ENCODE measurements at places on chromosomes 16 and 17. TPM values are rescaled to one million over a fixed set of nuclear protein-coding genes. Genes with fewer than 3 reads are reported as not detected.

DNA sequence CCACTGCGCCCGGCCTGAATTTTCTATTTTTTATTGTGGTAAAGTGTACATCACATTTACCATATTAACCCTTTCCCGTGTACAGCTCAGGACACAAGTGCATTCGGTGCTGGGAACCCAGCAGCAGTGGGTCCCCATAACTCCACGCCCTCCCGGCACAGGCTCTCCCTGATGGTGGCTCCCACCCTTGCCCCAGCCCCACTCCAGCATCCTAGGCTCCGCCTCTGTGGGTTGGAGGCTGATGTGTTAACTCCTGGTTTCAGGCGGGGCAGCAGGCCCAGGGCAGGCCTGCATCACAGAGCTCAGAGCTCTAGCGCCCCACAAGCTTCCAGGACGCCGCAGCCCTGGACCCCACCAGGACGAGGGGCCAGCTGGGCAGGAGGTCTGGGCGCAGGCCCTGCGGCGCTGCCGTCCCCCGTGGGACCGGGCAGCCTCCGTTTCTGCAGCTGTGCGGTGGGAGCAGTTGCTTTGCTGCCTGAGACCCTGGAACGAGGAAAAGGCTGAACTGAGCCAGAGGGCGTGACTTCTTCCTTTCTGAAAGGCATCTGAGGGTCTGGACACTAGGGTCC, 19.6 kb downstream of the ZFPM1 start:
- DNase-seq: no peak

GRCh38 chr16:87407511-87408112, 15.5 kb downstream of the MAP1LC3B start:
- peak; percentile 84 for DNase-seq

DNA sequence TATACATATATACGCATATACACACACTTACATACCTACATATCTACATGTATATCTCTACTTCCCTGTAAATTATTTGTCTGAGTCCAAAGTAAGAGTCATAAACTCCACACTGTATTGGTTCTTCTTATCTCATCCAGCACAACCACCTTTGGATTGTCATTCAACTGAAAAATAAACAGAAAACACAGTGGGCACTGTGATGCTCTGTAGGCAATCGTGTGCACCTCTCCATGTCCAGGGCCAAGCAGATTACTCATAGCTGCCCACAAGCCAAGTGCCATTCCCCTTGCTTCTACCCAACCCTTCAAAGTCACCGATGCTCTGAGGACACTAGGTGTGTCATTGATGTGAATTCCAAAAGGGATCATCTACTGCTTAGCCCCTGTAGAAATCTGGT, 12.9 kb upstream of the TEKT3 start:
- no peak for DNase-seq

- no peak for DNase-seq
These were observed 54.4 kb upstream of the RCVRN start for GRCh38 chr17:9959377-9959981.

GRCh38 chr17:10121971-10122707, 76.3 kb downstream of the GAS7 start:
- no peak for DNase-seq

DNA sequence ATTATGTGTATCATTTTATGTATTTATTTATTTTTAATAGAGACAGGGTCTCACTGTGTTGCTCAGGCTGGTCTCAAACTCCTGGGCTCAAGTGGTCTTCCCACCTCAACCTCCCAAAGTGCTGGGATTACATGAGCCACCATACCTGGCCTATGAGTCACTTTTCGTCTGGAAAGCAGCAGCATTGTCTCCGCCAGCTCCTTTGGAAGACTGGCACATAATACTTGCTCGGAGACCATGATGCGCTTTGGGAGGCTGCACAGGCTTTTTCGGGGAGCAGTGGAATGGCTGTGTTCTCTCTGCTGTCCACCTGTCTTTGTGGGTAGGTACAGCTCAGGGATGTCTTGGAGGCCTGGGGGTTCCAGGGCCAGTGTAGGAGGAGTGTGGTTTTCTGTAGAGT, 102.2 kb downstream of the AATF start:
- DNase-seq: no peak

Gene CD300LB
- not detected for total RNA-seq

- DNase-seq: no peak
These were observed 30.1 kb upstream of the HAPSTR1 start for GRCh38 chr16:9061358-9061813.

- no peak for DNase-seq
These were observed 40.6 kb upstream of the HOXB13 start for GRCh38 chr17:48769009-48769675.

Gene MYL4
- 1.1 TPM for total RNA-seq

DNA sequence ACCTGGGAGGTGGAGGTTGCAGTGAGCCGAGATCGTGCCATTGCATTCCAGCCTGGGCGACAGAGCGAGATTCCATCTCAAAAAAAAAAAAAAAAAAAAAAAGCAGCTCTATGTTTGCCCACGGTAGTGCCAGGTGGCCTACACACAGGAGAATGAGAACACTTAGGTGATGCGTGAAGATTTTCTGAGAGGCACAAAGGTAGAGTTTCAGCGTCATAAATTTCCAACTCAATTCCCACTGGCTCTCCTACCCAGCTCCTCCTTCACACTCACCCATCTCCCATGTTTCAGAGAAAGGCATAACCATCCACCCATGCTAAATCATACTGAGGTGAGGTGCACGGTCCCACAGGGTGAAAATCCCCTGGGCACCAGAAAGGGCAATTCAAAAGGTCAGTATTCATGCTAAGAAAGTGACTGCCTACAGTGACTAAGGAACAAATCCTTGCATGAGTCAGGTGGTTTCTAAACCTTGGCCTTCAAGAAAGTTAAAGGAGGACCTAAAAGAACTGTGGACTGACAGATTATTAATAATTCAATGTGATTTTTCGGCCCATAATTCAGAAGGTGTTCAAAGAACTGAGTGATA, 4.8 kb downstream of the DCAKD start:
- DNase-seq: no peak

DNA sequence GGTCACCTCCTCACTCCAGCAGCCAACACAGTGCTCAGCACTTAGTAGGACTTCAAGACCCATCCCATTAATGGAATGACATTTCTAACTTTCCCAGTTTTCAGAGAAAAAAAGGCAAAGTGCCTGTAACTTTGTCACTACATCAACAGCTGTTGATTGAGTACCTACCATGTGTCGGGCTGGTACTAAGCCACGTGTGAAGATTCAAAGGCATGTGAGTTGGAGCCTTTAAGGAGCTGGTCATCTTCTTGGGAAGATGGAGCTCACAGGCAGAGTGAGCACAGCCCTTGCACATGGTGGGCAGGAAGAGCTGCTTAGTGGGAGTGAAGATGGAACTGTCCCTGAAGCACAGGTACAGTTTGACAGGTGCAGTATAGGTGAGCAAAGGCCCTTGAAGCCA, 88.6 kb downstream of the GNAO1 start:
- no peak for DNase-seq

DNA sequence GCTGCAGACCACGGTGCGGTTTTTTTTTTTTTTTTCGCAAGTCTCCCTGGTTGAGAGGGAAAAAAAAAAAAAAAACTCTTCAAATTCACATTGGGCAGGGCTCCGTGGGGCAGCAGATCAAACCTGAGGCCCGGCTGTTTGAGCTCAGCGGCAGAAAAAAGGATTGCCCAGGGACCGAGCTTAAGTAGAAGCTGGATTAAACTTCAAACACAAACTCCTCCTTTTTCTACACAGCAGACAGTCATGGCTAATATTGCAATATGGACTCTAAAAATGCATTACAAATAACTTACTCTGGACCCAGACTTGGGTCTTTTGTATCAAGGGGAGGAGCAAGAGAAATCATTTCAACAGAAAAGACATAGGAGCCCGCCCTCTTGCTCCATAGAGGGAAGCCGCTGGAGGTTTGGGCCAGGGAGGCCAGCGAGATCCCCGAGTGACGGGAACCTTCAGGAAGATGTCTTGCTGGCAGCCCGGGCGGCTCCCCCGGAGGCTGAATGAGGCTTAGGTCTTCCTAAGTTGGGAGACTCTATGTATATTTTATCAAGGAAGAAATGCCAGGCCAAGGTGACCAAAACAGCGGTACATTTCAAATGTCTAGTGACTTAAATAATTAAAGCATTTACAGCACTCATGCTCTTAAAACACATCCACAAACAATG, 167.7 kb downstream of the ZNF423 start:
- DNase-seq: no peak

Gene C17orf100
- total RNA-seq: 2.0 TPM

Gene CES4A
- total RNA-seq: 2.6 TPM

- DNase-seq: no peak
These were observed 3.5 kb upstream of the HSD17B1 start for GRCh38 chr17:42548993-42549755.

Gene SLC5A2
- not detected for total RNA-seq

Gene NGFR
- total RNA-seq: 1.7 TPM

DNA sequence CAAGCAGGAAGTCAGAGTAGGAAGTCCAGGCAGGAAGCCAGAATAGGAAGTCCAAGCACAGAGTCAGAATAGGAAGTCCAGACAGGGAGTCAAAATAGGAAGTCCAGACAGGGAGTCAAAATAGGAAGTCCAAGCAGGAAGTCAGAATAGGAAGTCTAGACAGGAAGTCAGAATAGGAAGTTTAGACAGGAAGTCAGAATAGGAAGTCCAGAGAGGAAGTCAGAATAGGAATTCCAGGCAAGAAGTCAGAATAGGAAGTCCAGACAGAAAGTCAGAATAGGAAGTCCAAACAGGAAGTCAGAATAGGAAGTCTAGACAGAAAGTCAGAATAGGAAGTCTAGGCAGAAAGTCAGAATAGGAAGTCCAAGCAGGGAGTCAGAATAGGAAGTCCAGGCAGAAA, 105.3 kb upstream of the C16orf82 start:
- DNase-seq: no peak

DNA sequence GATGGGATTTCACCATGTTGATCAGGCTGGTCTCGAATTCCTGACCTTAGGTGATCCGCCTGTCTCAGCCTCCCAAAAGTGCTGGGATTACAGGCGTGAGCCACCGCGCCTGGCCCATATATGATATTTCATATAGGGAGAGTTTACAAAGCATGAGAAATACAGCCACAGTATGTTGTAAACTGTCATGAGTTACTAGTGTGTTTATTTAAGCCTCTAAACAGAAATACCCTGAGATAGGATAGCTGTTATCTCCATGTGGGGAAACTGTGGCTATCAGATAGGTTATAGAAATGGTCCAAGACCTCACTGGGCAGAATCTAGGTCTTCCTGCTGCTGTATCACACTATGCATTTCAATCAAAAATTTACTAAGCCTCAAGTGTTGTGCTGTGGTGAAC, 2.1 kb upstream of the CDK5RAP3 start:
- DNase-seq: no peak

Gene CA7
- not detected for total RNA-seq

Gene SNX20
- total RNA-seq: not detected

DNA sequence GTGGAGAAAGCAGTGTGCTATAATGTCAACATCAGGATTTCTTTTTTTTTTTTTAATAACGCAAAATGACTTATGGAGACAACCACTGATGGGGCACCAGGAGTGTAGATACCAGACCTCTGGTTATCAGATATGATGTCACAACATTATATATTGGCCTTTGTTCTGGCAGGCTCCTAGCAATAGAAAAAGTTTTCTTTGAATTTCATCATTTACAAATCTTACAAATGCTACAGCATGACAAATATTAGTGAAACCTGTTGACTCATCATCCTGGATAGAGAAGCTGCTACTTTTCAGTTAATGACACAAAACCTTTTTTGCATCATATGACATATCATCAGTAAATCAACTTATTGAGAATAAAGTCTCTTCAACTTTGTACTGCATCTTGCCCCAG, 6.1 kb downstream of the THUMPD1 start:
- no peak for DNase-seq

Gene TMEM235
- total RNA-seq: not detected

GRCh38 chr17:71942626-71943025, 178.2 kb upstream of the SOX9 start:
- no peak for DNase-seq

DNA sequence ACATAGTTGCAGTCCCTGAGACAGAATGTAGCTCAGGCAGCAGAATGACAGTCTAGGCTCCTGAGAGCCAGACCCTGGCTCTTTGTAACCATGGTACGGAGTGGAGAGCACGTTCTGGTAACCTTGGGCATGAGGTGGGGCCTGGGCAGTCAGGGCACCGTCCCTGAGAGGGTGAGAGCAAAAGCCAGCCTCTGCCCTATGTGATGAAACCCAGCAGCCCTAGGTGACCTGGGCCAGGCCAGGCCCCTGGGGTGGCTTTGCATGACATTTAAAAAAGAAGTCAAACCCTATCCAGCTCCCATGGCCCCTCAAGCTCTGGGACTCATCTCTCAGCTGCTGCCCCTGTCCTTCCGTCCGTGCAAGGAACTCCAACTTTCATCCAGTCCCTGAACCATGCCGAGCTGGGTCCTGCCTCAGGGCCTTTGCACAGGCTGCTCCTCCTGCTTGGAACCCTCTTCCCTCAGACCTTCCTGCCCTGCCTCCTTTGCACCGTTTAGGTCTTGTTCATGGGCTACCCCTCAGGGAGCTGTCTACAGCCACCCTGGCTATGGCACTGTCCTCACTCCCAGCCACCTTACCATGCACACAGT, 188.6 kb downstream of the NTN1 start:
- peak; percentile 58 for DNase-seq

Gene TIMP2
- total RNA-seq: 535 TPM

- DNase-seq: no peak
These were observed 4.2 kb downstream of the MVD start for GRCh38 chr16:88658714-88659113.

DNA sequence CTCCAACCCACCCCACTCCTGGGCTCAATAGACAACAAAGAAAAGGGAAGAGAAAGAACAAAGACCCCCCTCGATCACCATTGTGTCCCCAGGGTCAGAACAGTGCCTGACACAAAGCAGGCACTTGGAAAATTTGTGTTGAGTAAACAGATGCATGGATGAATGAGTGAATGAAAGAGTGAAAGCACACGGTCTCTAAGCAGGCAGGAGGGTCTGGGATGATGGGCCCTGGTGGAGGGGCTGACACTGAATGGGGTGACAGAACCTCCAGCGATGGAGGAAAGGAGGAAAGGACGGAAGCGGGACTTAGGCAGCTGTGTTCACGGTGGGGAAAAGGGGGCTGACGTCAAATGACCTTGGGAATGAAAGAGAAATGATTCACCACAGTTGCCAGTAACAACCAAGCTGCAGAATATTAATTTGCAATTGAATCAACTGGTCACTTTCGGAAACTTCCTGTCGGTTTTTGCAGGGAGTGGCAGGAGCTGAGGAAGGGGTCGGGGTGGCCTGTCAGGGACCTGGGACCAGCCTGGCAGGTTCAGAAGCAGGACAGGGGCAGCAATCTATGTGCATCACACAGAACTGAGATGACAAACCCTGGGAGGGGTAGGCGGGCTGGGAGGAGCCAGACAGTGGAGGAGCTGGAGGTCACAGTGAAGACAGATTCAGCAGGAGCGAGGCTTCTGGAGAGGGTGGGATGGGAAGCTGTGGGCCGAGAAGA, 6.7 kb upstream of the GAST start:
- no peak for DNase-seq

Measured in chondrocyte (in vitro differentiated cells).